Thymus (tissue), 14 donors: ENCODE measurements at places on chromosomes 3 and 15.

DNA sequence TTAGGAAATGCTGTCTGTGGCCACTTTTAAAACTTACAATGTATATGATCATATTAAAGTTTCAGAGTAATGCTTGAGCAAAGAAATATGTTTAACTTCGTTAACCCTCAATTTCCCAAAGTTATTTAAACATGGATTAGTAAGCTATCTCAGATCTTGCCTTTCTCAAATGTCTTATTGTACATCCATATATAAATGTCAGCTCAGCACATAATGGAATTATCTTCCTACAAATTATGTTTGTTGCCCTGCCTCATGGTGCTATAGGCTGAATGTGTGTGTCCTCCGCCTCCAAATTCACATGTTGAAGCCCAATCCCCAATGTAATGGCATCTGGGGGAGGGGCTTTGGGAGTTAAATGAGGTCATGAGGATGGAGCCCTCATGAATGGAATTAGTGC lies 200.3 kb downstream of the MINAR1 start:
- no peak overlapping the region for H3K27ac ChIP-seq
- no peak for DNase-seq
- no peaks in the 10 kb centered on the region for H3K36me3 ChIP-seq
- H3K4me1 ChIP-seq: no peaks in the 10 kb centered on the region
- H3K27me3 ChIP-seq: no peaks in the 10 kb centered on the region

DNA sequence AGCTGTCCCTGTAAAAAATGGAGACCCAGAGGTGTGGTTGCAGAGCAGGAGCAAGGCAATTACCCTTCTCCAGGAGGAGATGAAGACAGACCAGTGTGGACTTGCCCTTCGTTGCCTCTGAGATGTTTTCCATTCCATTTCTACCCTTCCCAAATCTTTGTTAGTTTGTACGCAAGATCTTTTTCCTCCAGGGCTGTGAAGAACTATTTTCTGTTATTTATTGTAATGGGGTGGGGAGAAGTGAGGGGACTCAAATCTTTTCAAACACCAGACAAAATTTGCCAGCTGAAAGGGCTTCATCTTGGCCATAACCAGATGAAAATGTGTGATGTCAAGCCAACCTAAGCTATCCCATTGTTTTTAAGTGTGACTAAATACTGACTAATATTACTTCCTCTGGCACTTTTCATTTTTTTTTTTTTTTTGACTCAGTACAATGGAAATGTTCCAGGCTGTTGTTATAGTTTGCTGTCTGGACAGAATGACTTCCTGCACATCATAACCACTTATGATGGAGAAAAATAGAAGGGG lies 271.3 kb upstream of the TPRG1 start:
- no peak overlapping the region for H3K27ac ChIP-seq
- H3K4me1 ChIP-seq: peaks cover 3% of the 10 kb centered on the region
- no peaks in the 10 kb centered on the region for H3K36me3 ChIP-seq
- no peaks in the 10 kb centered on the region for H3K27me3 ChIP-seq
- no peak for DNase-seq

DNA sequence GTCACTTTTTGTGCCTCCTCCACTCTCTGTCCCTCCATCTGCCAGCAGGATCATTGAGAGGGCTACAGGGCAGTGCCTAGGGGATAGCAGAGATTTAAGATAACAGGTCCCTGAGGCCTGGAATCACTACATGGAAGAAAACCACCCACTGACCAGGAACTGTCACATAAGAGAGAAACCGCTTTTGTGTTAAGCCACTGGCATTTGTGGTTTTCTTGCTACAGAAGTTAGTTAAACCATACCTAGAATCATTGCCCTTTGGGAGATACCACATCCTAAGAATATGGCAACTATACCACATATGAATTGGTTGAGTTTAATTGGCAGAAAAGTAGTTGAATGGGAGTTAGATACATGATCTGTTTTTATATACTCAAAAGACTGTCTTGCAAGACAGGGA lies 112.8 kb upstream of the LPP start:
- no peaks in the 10 kb centered on the region for H3K36me3 ChIP-seq
- no peak overlapping the region for H3K4me3 ChIP-seq
- peaks cover 36% of the 10 kb centered on the region for H3K4me1 ChIP-seq

- H3K27ac ChIP-seq: peak overlapping the region; percentile 58
- H3K4me1 ChIP-seq: peaks cover 31% of the 10 kb centered on the region
- H3K4me3 ChIP-seq: no peak overlapping the region
- no peaks in the 10 kb centered on the region for H3K27me3 ChIP-seq
- no peak for DNase-seq
- H3K36me3 ChIP-seq: no peaks in the 10 kb centered on the region
Measured at GRCh38 chr3:172591876-172592771, 68.9 kb upstream of the TNFSF10 start.

DNA sequence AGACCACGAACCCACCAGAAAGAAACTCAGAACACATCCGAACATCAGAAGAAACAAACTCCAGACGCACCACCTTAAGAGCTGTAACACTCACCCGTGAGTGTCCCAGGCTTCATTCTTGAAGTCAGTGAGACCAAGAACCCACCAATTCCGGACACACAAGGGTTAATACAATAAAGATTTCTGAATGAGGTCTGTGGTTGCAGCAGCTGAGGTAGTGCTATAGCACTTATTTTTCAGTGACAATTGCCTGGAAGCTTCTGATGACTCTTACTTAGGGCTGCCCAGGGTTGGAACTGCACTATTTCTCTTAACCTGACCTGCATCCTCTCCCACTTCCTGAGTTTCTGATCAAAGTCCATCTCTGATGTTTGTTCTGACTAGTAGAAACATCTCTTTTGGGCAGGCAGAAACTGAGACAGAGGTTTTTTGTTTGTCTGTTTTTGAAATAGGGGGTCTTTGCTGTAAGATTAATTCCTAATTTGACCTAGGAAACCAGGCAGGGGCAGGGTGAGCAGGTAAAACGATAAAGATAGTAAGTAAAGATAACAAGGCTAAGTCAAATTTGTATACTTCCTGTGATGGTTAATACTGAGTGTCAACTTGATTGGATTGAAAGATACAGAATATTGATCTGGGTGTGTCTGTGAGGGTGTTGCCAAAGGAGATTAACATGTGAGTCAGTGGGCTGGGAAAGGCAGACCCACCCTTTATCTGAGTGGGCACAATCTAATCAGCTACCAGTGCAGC lies 169.1 kb downstream of the GAP43 start:
- peaks cover 10% of the 10 kb centered on the region for H3K4me1 ChIP-seq
- DNase-seq: no peak
- no peaks in the 10 kb centered on the region for H3K27me3 ChIP-seq
- H3K36me3 ChIP-seq: no peaks in the 10 kb centered on the region
- no peak overlapping the region for H3K4me3 ChIP-seq
- H3K27ac ChIP-seq: no peak overlapping the region

DNA sequence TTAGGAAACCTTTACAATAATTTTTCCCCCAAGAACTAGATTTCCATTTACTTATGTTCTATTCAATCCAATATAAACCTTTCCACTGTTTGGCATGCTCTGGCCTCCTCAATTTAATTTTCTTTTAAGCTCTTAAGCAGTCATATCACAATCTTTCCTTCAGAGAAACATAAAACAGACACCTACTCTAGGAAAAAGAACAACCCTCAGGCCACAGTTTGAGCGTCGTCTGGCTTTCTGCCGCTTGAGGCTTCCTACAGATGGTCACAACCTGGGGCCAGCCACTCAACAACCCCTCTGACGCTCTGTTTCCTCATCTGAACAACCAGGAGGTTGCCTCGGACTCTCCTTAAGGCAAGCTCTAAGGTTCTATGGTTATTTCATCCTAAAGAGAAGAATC lies 143.3 kb downstream of the ADAMTS17 start:
- DNase-seq: no peak
- no peaks in the 10 kb centered on the region for H3K4me1 ChIP-seq
- no peaks in the 10 kb centered on the region for H3K36me3 ChIP-seq
- H3K27ac ChIP-seq: no peak overlapping the region
- no peaks in the 10 kb centered on the region for H3K27me3 ChIP-seq

- no peaks in the 10 kb centered on the region for H3K36me3 ChIP-seq
- no peaks in the 10 kb centered on the region for H3K4me1 ChIP-seq
- H3K4me3 ChIP-seq: no peak overlapping the region
- H3K27me3 ChIP-seq: no peaks in the 10 kb centered on the region
- no peak for DNase-seq
- no peak overlapping the region for H3K27ac ChIP-seq
Measured at GRCh38 chr15:41984622-41985021, 12.3 kb upstream of the EHD4 start.

DNA sequence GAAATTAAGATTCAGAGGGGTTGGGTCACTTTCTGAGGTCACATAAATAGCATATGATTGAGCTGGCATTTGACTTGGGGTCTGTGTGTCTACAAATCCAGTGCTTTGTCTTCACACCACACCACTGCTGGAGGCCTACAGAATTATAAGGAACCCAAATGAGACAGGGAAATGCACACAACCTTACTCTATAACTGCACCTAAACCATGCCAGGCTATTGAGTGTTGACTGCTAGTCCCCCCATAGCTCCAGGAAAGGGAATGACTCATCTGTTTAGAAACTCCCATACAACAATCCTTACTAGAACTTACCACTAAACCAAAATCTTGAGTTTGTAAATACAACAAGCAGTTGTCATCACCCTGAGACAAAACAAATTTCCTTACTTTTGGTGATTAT lies 16.9 kb upstream of the TSC22D2 start:
- H3K4me3 ChIP-seq: no peak overlapping the region
- H3K4me1 ChIP-seq: peaks cover 4% of the 10 kb centered on the region
- H3K36me3 ChIP-seq: no peaks in the 10 kb centered on the region

DNA sequence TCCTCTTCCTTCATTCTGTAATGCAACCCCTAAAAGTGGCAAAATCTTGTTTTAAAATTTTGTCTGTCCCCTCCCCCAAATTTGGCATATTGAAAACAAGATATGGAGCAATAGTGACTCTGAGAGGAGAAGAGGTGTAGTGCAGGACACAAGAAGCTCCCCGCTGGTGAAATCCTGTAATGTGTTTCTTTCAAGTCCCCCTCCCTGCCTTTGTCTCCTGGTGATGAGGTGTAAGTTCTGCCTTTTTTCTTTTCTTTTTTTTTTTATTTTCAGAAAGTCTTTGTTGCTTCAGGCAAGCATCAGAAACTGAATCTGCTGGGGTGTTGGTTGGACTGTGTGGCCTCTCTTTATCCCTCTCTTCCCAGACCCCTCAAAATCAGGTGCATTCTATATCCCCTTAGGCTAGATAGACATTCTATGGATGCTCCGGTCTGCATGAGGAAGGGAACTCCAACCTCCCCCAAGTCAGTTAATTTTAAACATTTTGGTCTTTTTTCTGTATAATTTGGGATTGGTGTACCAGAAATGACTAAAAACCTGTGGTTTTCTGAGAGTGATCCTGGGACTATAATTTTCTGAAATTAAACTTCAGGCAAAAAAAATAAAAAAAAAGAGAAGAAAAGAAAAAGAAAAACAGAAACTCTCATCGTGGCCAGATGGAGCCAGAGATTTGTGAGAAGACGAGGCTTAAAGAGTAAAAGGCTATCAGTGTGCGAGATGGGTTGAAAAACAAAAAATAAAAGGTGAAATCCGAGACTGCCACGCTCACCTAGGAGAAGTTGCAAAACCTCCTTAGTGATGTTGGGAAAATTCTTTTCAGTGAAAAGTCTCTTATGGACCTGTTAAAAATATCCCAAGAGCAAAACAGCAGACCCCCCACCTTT lies 21.4 kb downstream of the ACKR2 start:
- H3K4me3 ChIP-seq: no peak overlapping the region
- DNase-seq: no peak
- no peaks in the 10 kb centered on the region for H3K36me3 ChIP-seq
- peaks cover 3% of the 10 kb centered on the region for H3K4me1 ChIP-seq
- H3K27me3 ChIP-seq: no peaks in the 10 kb centered on the region
- H3K27ac ChIP-seq: no peak overlapping the region

DNA sequence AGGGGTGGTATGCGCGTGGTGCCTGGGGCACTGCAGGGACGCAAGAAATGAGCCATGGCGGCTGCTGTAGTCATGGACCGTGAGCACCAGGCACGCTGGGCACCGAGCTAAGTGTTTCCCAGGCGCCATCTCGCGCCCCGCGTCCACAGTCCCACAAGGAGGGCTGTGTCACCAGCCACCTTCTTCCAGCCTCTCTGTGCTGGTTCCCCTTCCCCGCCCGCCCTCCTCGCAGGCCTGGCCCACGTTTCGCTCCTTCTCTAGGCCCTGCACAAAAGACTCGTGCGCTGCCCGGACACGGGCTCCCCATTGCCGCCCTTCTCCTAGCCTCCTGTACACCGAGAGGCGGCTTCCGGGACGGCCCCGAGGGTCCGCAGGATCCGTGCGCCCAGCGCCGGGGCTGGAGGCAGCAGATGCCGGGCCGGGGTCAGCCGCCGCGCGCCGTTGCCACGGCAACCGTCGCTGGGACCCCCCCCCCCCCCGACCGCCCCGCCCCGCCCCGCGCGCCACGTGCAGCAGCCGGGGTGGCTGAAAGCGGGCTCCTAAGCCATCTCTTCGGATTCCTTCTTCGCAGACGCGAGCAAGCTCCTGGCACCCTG lies 113.4 kb downstream of the SRGAP3 start:
- peak overlapping the region; percentile 18 for H3K4me3 ChIP-seq
- H3K4me1 ChIP-seq: peaks cover 7% of the 10 kb centered on the region
- no peak for DNase-seq
- H3K27ac ChIP-seq: no peak overlapping the region
- H3K27me3 ChIP-seq: peaks cover 10% of the 10 kb centered on the region

GRCh38 chr3:138186803-138187295 lies 252 bp upstream of the ARMC8 start:
- peaks cover 11% of the 10 kb centered on the region for H3K4me1 ChIP-seq
- peak overlapping the region; percentile 99 for H3K4me3 ChIP-seq
- no peaks in the 10 kb centered on the region for H3K36me3 ChIP-seq
- peaks cover 7% of the 10 kb centered on the region for H3K27me3 ChIP-seq

GRCh38 chr3:104273046-104273649 lies 1093.6 kb upstream of the ALCAM start:
- no peaks in the 10 kb centered on the region for H3K36me3 ChIP-seq
- H3K27me3 ChIP-seq: no peaks in the 10 kb centered on the region
- no peak overlapping the region for H3K27ac ChIP-seq
- no peaks in the 10 kb centered on the region for H3K4me1 ChIP-seq

GRCh38 chr3:140250945-140251344 lies 316.0 kb downstream of the CLSTN2 start:
- no peaks in the 10 kb centered on the region for H3K4me1 ChIP-seq
- H3K27me3 ChIP-seq: no peaks in the 10 kb centered on the region
- no peak overlapping the region for H3K27ac ChIP-seq
- no peaks in the 10 kb centered on the region for H3K36me3 ChIP-seq

DNA sequence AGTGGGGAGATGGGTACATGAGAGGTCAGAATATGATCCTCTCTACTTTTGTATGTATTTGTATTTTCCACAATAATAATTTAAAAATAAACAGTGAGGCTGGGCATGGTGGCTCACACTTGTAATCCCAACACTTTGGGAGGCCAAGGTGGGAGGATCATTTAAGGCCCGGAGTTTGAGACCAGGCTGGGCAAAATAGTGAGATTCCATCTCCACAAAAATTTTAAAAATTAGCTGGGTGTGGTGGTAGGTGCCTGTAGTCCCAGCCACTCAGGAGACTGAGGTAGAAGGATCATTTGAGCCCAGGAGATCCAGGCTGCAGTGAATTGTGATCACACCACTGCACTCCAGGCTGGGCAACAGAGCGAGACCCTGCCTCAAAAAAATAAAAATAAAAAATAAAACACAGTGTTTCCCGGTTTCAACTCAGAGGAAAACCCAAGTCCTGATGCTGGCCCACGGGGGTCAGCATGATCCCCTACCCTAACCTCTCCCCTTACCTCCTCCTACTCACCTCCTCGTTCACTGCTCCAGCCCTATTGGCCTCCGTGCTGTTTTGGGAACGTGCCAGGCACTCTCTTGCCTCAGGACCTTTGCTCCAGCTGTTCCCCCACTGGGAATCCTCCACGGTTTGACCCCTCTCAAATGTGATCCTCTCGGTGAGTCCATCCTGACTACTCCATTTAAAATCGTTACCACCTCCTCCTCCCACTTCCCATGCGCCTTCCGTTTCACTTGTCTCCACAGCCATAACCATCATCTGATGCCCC lies 2.9 kb upstream of the KLHL40 start:
- peaks cover 10% of the 10 kb centered on the region for H3K27me3 ChIP-seq
- H3K4me3 ChIP-seq: no peak overlapping the region
- no peaks in the 10 kb centered on the region for H3K36me3 ChIP-seq
- no peak overlapping the region for H3K27ac ChIP-seq
- no peaks in the 10 kb centered on the region for H3K4me1 ChIP-seq
